ENCODE measurements at places on chromosomes 13 and 19.

DNA sequence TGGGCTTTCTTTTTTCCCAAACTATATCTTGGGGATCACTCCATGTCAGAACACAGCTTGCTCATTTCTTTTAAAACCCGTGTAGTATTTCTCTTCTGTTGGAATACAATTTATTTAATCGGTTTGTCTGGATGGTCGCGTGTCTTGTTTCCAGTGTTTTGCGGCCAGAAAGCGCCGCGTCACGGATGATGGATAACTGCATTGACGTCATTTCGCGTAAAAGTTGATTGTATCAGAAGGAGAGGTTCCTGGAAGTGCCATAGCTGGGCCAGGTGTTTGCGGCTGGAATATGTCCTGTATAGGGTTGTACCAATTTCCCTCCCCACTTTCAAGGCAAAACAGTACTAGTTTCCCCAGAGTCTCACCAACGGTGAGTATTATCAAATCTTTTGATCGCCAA, 9.7 kb downstream of the ACTL9 start:
- DNase-seq = no peak

DNA sequence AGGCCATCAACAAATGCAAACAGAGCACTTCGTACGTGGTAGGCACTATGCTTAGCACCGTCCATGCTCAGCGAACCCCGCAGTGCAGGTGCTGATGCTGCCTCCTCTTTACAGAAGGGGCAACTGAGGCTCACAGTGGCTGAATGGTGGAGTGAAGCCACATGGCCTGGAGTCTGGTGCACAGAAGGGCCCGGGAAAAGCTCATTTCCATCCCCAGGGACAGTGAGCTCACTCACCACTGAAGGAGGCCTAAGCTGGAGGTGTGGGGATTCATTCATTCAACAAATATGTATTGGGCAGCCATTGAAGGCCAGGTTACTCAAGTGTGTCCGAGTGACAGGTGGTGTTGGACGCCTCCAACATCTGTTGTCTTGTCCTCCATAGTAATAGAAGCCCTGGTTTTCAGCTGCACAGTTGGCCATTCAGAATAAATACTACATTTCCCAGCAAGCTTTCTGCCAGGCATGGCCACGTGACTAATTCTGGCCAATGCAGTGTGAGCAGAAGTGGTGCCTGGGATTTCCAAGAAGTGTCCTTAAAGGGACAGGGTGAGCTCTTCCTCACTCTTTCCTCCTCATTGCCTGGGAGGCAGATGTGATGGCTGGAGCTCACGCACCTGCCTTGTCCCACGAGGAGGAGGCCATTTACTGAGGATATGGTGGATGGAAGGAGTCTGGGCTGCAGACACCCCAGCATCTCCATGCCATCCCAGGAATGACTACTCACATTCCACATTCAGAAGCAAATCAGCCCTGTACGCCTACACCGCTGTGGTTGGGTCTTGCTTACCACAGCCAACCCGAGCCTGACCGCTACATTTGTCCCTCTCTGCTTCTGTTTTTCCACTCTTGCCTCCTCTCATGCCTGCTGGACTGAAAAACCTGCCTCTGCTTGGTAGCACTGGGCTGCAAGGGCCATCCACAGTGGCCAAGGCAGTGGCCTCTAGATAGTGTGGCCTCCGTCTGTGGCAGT, 2.3 kb upstream of the ZNRF4 start:
- peak; percentile 43 for DNase-seq

- no peak for DNase-seq
Measured at GRCh38 chr19:6465006-6465405, 935 bp downstream of the CRB3 start.

GRCh38 chr13:40941581-40941980, 77.5 kb downstream of the ELF1 start:
- no peak for DNase-seq

DNA sequence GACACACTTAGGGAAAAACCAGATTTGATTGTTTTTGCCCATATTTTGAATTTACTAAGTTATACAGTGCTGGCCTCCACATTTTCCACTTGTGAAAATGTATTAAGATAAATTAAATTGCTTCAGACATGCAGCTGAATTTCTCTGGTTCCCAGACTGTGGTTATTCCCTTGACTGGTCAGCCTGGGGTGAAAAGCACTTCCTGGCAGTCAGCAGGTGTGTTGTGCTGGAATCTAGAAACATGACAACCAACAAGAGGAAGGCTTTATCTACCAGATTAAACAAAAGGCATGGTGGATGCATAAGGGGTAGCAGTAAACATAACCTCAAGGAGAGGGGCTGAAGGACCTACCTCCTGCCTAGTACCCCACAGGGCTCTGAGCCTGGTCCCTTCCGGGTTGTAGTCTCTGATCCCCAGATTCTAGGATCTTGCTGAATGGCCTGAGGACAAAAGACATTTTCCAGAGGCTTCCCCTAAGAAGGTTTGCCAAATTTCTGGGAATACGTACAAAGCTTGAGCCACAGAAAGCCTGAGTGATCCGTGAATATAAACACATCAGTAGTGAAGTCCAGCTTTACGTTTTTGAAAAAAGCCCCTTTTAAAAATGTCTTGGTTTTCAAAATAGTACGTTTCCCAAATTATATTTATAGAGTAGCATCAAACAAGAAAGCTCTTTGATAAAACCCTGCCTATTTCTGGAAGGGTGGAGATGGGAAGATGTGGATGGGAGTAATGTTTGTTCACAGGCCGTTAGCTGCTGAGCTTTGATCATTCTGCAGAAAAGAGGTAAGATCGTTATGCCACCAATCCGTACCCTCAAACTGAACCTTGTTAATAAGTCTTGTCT, 133.4 kb downstream of the LACC1 start:
- DNase-seq = no peak

- peak; percentile 22 for DNase-seq
Measured at GRCh38 chr19:16585094-16585801, 13.0 kb upstream of the SLC35E1 start.

DNA sequence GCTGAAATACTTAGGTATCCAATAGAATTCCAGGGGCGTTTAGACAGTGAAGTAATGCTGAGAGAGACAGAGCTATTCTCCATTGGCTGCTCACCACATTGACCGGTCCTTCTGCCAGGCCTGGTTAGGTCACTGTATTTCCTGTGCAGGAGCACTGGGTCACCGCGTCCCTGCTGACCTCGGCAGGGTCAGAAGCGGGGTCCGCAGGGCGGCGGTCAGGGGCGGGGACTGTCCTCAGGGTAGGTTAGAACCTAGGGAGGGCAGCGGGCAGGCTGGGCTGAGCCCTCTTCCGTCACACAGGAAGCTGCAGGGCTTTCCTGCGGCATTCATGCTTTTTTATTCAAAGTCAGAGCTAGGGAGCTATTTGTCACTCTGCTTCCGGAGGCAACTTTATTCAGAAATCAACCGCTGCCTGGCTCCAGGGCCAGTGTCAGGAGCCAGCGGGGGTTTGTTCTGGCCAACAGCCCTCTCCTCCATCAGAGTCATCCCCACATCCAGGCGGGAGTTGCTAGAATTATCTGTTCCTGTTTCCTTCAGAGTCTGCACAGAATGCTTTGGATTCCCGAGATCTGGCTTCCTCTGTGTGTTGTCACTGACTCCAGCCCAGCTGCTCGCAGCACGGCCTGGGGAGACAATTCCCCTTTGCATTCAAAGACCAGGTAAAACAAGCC, 81.2 kb upstream of the WASF3 start:
- DNase-seq = no peak

- DNase-seq = no peak
Measured at GRCh38 chr13:26112843-26113242, 61.0 kb upstream of the SHISA2 start.

DNA sequence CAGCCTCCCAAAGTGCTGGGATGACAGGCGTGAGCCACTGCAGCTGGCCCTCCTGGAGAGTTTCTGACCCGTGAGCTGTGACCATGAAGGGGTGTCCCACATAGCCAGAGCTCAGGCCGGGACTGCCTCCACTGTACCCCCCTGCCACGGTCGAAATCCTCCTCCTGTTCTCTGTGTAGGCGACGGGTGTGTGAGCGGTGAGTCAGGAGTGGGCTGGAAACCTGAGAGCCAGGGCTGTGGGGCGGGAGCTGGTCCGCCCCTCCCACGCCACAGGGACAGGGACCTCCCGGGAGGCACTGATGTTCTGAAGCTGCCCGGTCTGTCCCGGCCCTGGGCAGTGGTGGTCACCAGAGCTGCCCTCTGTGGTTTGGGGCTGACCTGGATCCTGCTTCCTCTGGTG, 3.9 kb downstream of the WDR18 start:
- DNase-seq = no peak

DNA sequence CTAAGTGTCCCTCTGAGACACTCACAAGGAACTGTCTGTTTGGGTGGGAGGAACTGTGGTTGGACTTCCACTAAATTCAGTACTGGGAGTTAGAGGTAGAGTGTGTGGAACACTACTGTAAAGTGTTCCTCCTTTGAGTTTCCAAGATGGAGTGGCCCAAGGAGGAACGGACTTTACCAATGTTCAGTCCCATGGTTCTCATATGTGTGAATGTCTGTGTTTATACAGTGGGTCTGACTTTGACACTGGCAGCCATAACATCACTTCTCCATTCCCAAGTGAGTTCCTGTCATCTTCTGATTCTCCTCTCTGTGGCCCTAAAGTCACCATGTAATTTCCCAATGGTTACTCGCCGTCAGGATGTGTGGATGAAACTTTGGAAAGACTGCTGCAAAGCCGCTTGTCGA, 136.8 kb upstream of the SERP2 start:
- DNase-seq = no peak

GRCh38 chr19:32976223-32976805, 4.3 kb downstream of the FAAP24 start:
- peak; percentile 64 for DNase-seq

DNA sequence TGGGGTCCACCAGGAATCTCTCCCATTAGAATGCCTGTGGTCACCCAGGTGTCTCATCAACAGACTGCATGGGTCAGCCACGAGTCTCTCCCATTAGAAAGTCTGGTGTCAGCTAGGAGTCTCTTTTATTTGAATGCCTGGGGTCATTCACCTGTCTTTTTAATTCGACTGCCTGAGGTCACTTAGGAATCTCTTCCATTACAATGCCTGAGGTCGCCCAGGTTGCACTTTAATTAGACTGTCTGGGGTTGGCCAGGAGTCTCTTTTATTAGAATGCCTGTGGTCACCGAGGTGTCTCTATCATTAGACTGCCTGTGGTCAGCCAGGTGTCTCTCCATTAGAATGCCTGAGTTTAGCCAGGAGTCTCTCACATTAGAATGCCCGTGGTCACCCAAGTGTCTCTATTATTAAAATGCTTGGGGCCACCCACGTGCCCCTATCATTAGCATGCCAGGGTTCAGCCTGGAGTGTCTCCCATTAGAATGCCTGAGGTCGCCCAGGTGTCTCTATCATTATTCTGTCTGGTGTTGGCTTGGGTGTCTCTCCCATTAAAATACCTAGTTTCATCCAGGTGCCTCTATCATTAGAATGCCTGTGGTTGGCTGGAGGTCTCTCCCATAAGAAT, 1474.3 kb downstream of the UQCRFS1 start:
- DNase-seq = no peak

DNA sequence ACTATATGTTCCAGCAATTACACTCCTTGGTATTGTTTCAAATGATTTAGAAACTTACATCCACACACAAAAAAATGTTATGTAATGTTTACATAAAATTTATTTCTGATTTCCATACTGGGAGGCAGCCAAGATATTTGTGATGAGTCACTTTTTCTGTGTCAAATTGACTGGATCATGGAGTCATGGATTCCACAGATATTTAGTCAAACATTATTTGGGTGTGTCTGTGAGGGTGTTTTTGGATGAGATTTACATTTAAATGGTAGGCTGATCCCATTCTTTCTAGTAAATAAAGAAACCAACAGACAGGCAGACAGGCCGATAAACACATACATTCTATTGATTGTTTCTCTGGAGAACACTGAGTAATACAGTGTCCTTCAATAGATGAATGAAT, 562.8 kb downstream of the SLITRK6 start:
- DNase-seq = no peak

- peak; percentile 20 for DNase-seq
Measured at GRCh38 chr13:69565334-69565733, 542.3 kb upstream of the ATXN8OS start.

- no peak for DNase-seq
Measured at GRCh38 chr19:40147338-40147692, 43.9 kb upstream of the MAP3K10 start.

- DNase-seq = no peak
Measured at GRCh38 chr13:29721766-29722165, 126.3 kb upstream of the SLC7A1 start.

GRCh38 chr19:42497492-42498168, 30.7 kb downstream of the CEACAM1 start:
- DNase-seq = peak; percentile 73

DNA sequence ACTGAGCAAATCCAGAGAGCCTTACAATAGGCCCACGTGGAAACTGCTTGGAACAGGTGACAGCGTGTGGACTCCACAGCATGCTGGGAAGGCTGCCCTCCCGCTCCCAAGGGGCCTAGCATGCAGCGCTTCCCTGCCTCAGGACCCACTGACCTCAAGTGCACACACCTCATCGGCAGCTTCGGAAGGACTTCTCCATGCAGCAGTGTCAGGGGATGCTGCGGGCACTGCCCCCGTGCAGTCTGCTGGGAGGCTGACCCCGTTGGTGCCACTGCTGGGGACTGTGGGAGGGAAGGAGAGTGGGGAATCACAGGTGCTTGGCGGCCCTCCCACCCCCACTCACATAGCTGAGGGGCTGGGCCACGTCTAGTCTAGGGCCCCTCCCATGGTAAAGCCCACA, 17.2 kb downstream of the CAPS start:
- DNase-seq = no peak

- DNase-seq = peak; percentile 57
Measured at GRCh38 chr19:18440415-18440877, 2.5 kb upstream of the ISYNA1 start.

DNA sequence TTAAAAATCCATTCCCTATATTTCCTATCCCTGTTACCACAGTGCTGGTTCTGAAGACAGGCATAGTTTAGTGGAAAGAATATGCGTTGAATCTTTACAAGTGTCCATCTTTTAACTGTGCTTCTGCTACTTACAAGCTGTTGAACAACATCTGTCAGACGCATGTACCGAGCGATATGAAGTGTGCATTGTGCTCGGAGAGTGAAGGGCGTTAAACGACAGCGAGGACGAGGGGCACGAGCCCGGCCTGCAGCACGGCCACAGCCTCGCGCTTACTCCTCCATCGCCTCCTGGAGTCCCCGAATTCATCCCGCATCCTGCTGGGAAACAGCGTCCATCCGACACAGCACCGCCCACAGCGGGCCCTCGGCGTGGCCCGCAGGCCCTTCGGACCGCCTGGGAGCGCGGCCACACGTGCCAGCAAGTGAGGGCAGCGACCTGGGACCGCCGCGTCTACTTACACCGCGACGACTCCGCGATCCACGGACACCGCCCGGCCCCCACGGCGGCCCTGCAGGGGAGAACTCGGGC, 514 bp downstream of the PCID2 start:
- no peak for DNase-seq

GRCh38 chr13:43089912-43090498, 66.6 kb downstream of the DNAJC15 start:
- no peak for DNase-seq

GRCh38 chr19:13152356-13152973, 2.3 kb downstream of the IER2 start:
- no peak for DNase-seq

- DNase-seq = no peak
Measured at GRCh38 chr13:36102721-36103120, 28.5 kb downstream of the DCLK1 start.

- DNase-seq = no peak
Measured at GRCh38 chr13:75442736-75443234, 39.2 kb downstream of the TBC1D4 start.

- DNase-seq = peak; percentile 95
Measured at GRCh38 chr19:21328885-21329605, at the start of gene ZNF708. Gene ZNF708 (minus strand): TSS chr19:21329410. CDS start chr19:21329212, 198 bp downstream.

GRCh38 chr13:110442930-110443621, 118.4 kb downstream of the RAB20 start:
- DNase-seq = no peak

GRCh38 chr13:84524586-84524985, 642.3 kb upstream of the SLITRK1 start:
- DNase-seq = no peak

All from OCI-LY7 (cell line).